Activated naive CD4-positive, alpha-beta T cell (primary cell): ENCODE measurements at places on chromosomes 6 and 20.

DNA sequence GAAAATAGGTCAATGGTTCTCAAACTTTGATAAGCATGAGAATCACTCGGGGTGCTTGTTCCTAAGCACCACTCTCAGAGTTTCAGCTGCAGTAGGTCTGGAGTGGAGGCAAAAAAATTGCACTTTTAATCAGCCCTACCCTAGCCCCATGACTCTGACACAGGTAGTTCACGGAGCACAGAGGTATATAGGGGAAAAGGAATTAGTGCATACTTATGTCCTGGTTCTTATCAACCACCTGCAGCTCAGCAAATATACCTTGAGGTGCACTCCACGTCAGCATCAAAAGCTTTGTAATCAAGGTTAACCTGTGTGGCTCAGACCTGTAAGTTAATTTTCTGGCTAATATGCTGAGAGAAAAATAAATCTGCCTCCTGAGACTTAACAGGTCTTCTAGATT, 138.8 kb upstream of the HMGN3 start:
- DNase-seq: no peak

- no peak for DNase-seq
Observed at GRCh38 chr6:133467982-133468380, 226.8 kb downstream of the EYA4 start.

DNA sequence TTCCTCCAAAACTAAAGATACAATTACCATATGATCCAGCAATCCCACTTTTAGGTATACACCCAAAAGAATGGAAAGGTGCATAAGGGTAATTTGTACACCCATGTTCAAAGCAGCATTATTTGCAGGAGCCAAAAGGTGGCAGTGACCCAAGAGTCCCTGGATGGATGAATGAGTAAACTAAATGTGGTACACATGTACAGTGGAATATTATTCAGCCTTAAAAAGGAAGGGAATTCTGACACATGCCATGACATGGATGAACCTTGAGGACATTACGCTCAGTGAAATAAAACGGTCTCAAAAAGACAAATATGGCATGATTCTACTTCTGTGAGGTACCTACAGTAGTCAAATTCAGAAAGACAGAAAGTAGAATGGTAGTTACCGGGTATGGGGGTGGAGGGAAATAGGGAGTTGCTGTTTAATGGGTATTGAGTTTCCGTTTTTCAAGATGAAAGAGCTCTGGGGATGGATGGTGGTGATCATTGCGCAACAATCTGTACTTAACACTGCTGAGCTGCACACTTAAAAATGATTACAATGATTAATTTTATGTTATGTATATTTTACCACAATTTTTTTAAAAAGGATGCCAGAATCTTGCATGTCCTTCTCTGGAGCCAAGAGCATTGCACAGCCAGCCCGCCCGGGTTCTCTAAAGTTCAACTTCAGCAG, 518.9 kb upstream of the JARID2 start:
- no peak for DNase-seq

DNA sequence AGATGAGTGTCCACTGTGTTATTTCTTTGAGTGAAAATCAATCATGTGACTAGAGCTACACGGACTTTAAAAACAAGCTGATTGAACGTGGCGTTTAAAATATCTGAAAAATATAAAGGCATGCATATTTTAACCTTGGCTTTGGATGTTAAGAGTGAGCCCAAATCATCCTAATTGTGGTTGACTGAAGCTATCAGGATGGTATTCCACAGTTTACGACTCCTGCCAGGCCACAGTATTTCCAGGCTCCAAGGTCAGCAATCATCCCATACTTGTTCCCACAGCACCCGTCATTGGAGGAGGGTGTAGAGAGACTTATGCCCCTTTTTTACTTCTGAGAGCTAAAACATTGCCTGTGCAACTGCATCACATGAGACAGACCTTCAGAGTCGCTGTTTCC, 43.2 kb upstream of the TMX4 start:
- no peak for DNase-seq

GRCh38 chr6:149221774-149222070, 95.8 kb upstream of the TAB2 start:
- DNase-seq: no peak

DNA sequence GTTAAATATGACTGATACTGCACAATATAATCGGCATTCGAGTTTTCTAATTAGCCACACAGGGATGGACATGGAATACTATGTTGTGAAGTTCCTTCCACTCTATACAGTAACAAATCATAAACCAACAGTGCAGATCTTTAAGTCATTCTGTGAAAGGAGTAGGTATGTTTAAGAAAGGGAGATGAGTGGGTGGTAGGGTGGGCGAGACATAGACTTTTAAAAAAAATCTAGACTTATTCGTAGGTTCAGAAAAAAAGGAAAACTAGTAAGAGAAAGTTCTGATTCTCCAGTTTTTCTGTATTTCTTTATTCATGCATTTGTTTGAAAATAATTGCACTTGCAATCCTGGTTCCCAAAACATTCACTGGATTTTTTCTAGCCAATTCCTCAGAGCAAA, 61.8 kb downstream of the SYNDIG1 start:
- no peak for DNase-seq

- DNase-seq: no peak
Observed at GRCh38 chr6:170025935-170026750, 264.7 kb downstream of the DLL1 start.

DNA sequence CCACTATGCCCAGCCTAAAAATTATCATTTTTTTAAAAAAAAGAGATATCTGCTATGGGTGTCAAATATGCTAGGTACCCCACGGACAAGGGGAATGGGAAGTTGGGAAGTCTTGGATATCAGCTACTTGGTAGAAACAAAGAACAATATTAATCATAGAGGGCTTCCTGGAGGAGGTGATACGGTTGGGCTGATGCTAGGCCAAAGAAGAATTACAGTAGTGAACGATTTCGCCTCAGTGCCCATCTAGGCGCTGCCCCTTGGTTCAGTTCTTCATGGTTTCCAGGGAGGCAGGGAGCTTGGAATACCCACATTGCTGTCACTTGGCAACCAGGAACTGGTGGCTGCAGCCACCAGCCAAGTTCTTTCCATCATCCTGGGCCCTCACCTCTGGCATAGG, 5.5 kb upstream of the PSMF1 start:
- no peak for DNase-seq

- no peak for DNase-seq
Observed at GRCh38 chr6:53979468-53980067, 131.7 kb upstream of the MLIP start.
